Suprapubic skin (tissue), 4 donors: ENCODE measurements at places on chromosomes 4 and X. TPM values are rescaled to one million over a fixed set of nuclear protein-coding genes. Genes with fewer than 3 reads are reported as not detected.

- no peak overlapping the region for H3K27ac ChIP-seq
- H3K36me3 ChIP-seq, result no peaks in the 10 kb centered on the region
- H3K4me1 ChIP-seq, result no peaks in the 10 kb centered on the region
- DNase-seq, result no peak
- H3K27me3 ChIP-seq, result no peaks in the 10 kb centered on the region
Observed at GRCh38 chrX:123331349-123331748, 147.3 kb downstream of the GRIA3 start.

- no peaks in the 10 kb centered on the region for H3K36me3 ChIP-seq
- no peak overlapping the region for H3K4me3 ChIP-seq
- DNase-seq, result no peak
- H3K27ac ChIP-seq, result no peak overlapping the region
- no peaks in the 10 kb centered on the region for H3K4me1 ChIP-seq
- H3K27me3 ChIP-seq, result no peaks in the 10 kb centered on the region
Observed at GRCh38 chrX:4627414-4627813, 914.0 kb upstream of the PRKX start.

GRCh38 chr4:138182838-138183426 is 59.2 kb downstream of the SLC7A11 start:
- no peak overlapping the region for H3K4me3 ChIP-seq
- H3K27me3 ChIP-seq, result no peaks in the 10 kb centered on the region
- H3K27ac ChIP-seq, result no peak overlapping the region
- DNase-seq, result no peak

DNA sequence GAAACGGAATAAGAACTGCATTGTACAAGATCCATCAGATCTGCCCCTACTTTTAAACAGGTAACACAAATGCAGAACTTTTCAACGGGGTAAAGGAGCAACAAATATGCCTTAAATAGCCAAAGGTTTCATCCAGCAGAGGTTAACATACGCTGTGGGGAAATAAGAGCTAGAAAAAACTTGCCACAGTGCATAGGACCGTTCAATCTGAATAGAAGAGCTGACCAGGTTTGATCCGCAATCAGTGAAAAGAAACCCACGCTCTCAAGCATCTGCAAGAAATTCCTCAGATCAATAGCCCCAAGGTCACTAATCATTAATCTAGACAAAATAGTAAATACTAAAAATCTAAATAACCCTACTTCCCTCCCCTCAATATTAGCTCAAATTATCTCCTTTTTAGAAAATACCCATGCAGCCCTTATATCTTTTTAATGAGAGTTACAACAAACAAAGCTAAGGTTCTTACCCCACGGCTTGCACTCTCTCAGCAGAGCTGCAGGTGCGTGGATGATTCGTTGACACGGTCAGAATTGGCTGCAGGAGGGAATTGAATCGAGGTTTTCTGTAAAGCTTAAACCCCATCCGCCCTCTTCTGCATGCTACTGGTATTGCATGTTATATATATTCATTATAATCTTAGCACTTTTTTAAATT is at the start of gene TLR10:
TSS of gene TLR10 (minus strand) at position 539 of the 657 bp plus-strand sequence. CDS start 7,400 bp downstream, outside the sequence.
- peaks cover 3% of the 10 kb centered on the region for H3K4me1 ChIP-seq
- DNase-seq, result no peak
- no peaks in the 10 kb centered on the region for H3K36me3 ChIP-seq
- H3K27me3 ChIP-seq, result no peaks in the 10 kb centered on the region

GRCh38 chr4:85094735-85095134 is 128.2 kb upstream of the WDFY3 start:
- no peaks in the 10 kb centered on the region for H3K4me1 ChIP-seq
- no peaks in the 10 kb centered on the region for H3K27me3 ChIP-seq
- no peaks in the 10 kb centered on the region for H3K36me3 ChIP-seq
- no peak overlapping the region for H3K4me3 ChIP-seq

GRCh38 chr4:168071304-168071703 is 21.0 kb upstream of the ANXA10 start:
- no peak overlapping the region for H3K27ac ChIP-seq
- H3K27me3 ChIP-seq, result no peaks in the 10 kb centered on the region
- H3K4me3 ChIP-seq, result no peak overlapping the region
- no peak for DNase-seq
- no peaks in the 10 kb centered on the region for H3K4me1 ChIP-seq
- no peaks in the 10 kb centered on the region for H3K36me3 ChIP-seq

The C4orf36 gene
- total RNA-seq, result 2.4 TPM
